Hair follicular keratinocyte (primary cell): ENCODE measurements at places on chromosomes 16 and 17. TPM values are rescaled to one million over a fixed set of nuclear protein-coding genes. Genes with fewer than 3 reads are reported as not detected.

The NKD1 gene
- total RNA-seq: 0.16 and 0.23 TPM in 2 replicates

The SMG6 gene
- total RNA-seq: 11.7 and 18.8 TPM in 2 replicates

The CES4A gene
- 1.1 and 2.4 TPM in 2 replicates for total RNA-seq

The ASPHD1 gene
- 5.0 and 7.8 TPM in 2 replicates for total RNA-seq

The MT1G gene
- 12.8 and 14.0 TPM in 2 replicates for total RNA-seq

The RNF40 gene
- total RNA-seq: 42.6 and 67.0 TPM in 2 replicates

The C16orf96 gene
- not detected in 2 replicates for total RNA-seq

The CES5A gene
- total RNA-seq: not detected in 2 replicates

The EME1 gene
- total RNA-seq: 2.1 and 8.1 TPM in 2 replicates

The YPEL2 gene
- 1.0 and 1.6 TPM in 2 replicates for total RNA-seq

The DNAI2 gene
- total RNA-seq: not detected in 2 replicates

The TNFRSF17 gene
- not detected in 2 replicates for total RNA-seq

The TP53TG3C gene
- not detected in 2 replicates for total RNA-seq

The NATD1 gene
- 2.2 and 5.6 TPM in 2 replicates for total RNA-seq

The KRT34 gene
- total RNA-seq: 3.3 and 6.6 TPM in 2 replicates

The SDR42E2 gene
- not detected in 2 replicates for total RNA-seq

The SCGB1C2 gene
- total RNA-seq: not detected in 2 replicates

The FBXO47 gene
- total RNA-seq: not detected in 2 replicates

The MFAP4 gene
- total RNA-seq: not detected in 2 replicates

The SAMD14 gene
- total RNA-seq: 0.23 and 1.1 TPM in 2 replicates

The PLEKHG4 gene
- total RNA-seq: 2.6 and 5.2 TPM in 2 replicates

The NLRC3 gene
- not detected in 2 replicates for total RNA-seq

The HIGD1B gene
- not detected in 2 replicates for total RNA-seq
